ENCODE measurements at places on chromosomes 13 and 19.
A peak's percentile ranks its signal among the peaks of the same experiment; 100 is the strongest.

- no peak for DNase-seq
Measured at GRCh38 chr19:48059331-48059730, 15.5 kb upstream of the CABP5 start.

DNA sequence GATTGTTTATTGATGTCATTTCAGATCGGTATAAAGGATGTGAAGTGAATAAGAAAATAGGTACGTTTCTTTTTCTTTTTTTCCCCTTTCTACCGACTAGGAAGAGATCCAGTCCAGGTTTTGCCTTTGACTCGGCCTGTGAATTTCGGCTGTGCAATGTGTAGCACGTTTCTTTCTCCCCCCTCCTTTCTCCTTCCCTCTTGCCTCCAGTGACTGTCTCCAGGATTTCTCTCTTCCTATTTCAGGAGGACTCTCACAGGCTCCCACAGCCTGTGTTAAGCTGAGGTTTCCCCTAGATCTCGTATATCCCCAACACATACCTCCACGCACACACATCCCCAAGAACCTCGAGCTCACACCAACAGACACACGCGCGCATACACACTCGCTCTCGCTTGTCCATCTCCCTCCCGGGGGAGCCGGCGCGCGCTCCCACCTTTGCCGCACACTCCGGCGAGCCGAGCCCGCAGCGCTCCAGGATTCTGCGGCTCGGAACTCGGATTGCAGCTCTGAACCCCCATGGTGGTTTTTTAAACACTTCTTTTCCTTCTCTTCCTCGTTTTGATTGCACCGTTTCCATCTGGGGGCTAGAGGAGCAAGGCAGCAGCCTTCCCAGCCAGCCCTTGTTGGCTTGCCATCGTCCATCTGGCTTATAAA is at the start of gene GPC6:
TSS of gene GPC6 (plus strand) at position 185 of the 657 bp plus-strand sequence.
- peak; percentile 17 for DNase-seq

GRCh38 chr13:47908197-47908902 is 92.7 kb downstream of the SUCLA2 start:
- no peak for DNase-seq

GRCh38 chr13:82565201-82565600 is 1317.1 kb downstream of the SLITRK1 start:
- DNase-seq, result no peak

DNA sequence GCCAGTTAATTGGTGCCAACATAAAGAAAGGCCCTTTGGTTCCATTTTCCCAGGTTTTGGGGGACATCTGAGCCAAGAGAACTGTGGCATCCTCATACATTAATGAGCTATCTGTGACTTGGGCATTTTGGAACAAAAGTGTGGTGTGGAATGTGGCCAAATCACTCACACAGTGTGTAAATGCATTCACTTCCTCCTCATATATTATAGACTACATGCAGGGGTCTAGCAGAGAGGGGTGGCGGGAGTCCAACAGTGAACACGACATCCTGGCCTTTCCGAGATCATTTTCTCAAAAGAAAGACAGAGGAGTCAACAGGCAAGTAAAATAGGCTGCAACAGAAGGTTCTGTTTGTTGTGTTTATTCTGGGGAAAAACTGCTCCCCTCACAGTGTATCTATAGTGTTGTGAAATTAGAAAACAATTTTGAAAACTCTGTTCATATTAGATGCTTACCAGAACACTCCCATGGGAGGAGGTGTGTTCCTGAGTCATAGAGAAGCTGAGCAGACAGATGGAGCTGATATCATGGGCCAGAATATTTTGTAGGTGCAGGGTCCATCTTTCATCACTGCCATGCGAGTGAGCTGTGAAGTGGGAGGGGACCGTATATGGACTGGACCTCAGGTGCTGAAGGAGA is 36.9 kb downstream of the PABPC3 start:
- no peak for DNase-seq

- peak; percentile 98 for DNase-seq
Measured at GRCh38 chr19:639253-640160, at the start of gene FGF22. Gene FGF22 (plus strand): TSS chr19:639879. CDS start chr19:639926, 47 bp downstream.

GRCh38 chr13:43368003-43368402 is 344.6 kb downstream of the DNAJC15 start:
- peak; percentile 19 for DNase-seq
